ENCODE measurements at places on chromosomes 3 and 15.

GRCh38 chr3:66603151-66603611, 102.4 kb upstream of the LRIG1 start:
- no peak for DNase-seq

- DNase-seq, result no peak
These were observed 25.2 kb downstream of the ITGB5 start for GRCh38 chr3:124862006-124862405.

DNA sequence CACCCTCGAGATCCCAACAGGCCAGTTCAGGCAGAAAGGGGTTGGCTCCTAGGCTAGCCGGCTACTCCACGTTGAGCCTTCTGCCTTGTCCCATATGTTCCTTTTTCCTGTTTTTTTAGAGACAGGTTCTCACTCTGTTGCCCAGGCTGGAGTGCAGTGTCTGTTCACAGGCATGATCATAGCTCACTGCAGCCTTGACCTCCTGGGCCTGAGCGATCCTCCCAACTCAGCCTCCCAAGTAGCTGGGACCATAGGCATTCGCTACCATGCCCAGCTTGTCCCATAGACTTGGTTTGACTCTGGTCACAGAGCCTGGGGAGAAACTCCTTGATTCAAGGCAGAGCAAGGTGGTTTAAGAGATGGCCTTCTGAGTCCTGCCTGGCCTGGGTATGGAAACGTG, 32.3 kb downstream of the ZNF710 start:
- no peak for DNase-seq

DNA sequence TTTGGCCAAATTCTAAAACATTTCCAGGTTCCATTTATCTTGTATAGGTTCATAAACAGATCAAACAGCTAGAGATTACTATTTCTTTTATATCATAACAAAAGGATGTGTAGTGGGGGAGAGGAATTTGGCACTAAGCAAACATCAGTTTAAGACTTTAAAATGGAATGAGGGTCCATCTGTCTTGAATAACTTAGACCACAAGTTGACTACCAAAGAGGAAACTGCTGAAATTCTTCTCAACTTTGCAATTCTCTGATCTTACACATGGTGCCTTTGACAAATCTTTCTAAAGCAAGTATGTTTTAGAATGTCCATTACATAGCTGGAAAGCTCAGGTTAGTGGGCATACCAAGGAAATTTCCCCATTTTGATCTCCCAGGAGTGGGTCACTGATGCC, 140.5 kb upstream of the ADAMTS9 start:
- no peak for DNase-seq

DNA sequence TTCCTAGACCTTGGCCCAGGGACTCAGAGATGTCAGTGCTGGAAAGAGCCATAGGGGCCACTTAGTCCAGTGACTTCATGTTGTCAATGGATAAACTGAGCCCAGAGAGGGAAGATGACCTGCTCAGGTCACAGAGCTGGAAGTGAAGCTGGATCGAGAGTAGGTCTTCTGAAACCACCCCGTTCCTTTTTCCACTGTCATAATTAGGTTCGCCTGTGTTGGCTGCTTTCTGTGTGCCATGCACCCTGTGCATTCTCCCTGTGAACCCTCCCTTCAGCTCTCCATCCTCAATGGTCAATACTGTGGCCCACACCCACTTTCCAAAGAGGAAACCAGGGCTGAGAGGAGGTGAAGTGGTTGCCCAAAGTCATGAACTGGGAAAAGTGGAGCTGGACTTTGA, 74.8 kb downstream of the CCR1 start:
- no peak for DNase-seq

Measured in cerebellar cortex (tissue), 1 donor.